ENCODE measurements at places on chromosomes 3 and 15.

DNA sequence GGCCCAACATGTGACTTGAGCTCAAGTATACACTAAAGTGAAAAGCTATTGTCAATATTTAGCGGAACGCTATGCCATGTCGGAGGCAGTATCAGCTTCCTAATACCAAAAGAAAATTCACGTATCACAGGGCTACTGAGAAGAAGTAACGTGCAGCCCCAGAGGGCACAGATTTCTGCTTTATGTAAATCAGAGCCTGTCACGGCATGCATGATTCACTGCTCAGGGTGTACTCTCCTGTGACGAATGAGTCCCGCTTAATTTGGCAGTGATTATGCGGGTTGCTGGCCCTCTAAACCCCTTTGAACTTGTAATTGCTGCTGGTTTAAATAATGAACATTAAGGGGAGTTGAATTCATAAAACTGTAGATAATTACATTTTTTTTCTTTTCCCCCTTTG is 85.3 kb downstream of the MEIS2 start:
- DNase-seq = no peak

GRCh38 chr3:33083958-33084357 is 13.0 kb downstream of the GLB1 start:
- no peak for DNase-seq

DNA sequence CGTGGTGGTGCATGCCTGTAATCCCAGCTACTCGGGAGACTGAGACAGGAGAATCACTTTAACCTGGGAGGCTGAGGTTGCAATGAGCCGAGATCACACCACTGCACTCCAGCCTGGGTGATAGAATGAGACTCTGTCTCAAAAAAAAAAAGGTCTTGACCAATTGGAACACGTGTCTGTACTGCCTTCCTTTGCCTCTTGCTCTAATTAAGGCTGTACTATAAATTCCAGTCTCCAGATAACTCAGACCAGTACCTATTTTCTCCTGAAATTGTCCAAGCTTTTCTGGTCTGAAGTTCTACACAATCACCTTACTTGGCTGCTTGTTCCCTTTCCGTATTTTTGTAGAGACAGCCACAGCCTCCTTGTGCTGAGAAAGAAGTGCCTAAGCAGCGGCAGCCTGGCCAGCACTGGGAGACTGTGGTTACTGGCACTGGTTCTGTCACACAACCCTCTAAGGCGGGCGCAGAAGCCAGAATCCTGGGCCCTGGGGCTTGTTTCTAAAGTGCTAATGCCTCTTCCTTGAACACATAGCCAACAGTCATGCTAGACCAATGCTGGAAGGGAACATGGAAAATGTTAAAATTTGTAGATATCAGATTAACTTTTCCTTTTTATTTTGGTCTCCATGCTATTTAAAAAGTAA is 6.2 kb upstream of the CEP70 start:
- no peak for DNase-seq

GRCh38 chr3:156551746-156552145 is 3.2 kb downstream of the SSR3 start:
- DNase-seq = no peak

DNA sequence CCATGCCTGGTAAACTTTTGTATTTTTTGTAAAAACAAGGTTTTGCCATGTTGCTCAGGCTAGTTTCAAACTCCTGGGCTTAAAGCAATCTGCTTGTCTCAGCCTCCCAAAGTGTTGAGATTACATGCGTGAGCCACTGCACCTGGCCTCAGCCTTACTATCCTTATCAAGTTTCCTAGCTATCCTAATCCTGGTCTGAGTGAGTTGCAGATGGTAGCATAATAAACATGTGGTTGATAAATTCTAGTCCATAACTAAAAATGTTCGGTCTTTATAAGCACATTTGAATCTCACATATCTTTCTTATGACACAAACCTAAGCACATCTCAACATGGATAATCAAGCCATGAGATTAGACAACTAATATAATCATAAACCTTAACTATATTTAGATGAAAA is 18.5 kb downstream of the NPHP3 start:
- DNase-seq = no peak

GRCh38 chr15:76945494-76946093 is 14.0 kb downstream of the RCN2 start:
- DNase-seq = no peak

DNA sequence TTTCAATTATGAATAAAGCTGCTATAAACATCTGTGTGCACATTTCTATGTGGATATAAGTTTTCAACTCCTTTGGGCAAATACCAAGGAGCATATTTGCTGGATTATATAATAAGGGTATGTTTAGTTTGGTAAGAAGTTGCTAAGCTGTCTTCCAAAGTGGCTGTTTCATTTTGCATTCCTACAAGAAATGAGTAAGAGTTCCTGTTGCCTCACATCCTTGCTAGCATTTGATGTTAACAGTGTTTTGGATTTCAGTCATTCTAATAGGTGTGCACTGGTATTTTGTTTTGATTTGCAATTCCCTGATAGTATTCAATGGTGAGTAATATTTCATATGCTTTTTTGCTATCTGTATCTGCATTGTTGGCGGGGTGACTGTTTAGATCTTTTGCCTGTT is 120.7 kb upstream of the MDFIC2 start:
- DNase-seq = no peak

GRCh38 chr3:12159227-12159601 is 502 bp upstream of the TIMP4 start:
- no peak for DNase-seq

DNA sequence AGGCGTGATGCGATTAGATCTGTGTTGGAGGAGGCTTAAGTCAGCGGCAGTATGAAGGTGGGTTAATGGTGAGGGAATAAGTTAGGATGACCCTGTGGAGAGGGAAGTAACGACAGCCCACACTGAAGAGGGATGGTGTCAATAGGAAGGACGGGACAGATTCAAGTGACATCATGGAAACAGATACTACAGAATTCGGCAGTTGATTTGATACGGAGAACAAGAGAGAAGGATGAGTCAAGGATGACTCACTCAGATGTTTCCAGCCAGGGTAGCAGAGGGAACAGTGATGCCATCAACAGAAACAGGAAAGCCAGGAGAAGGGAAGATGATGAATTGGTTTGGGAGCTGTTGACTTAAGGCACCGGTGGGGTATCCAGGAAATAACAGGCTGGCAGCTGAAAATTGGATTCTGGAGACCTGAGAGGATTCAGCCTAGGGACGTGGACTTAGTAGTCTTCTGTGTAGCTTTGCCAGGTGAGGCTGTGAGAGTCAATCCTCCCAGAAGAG is 38.0 kb downstream of the SHC4 start:
- DNase-seq = no peak

DNA sequence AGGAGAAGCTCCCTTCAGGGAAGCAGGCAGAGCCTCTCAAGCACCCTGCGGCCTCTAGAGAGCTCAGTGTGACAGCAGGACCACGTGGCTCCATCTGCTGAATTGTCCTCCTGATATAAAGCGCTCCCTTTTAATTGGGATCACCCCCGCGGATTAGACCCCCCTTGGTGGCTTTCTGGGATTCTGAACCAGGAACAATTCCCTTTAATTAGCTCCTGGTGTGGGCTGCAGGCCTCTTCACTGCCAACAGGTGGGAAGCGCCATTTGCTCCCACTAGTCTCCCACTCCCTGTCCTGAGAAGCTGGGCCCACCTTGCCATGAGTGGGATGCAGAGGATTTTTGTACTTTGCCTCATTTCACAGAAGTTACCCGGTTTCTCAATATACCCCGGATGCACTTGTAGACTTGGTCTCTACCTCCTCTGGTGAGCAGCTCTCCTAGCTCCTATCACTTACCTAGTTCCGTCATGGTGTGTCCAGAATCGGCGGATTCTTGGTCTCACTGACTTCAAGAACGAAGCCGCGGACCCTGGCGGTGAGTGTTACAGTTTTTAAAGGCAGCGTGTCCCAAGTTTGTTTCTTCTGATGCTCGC is 592 bp downstream of the PGPEP1L start:
- DNase-seq = no peak

DNA sequence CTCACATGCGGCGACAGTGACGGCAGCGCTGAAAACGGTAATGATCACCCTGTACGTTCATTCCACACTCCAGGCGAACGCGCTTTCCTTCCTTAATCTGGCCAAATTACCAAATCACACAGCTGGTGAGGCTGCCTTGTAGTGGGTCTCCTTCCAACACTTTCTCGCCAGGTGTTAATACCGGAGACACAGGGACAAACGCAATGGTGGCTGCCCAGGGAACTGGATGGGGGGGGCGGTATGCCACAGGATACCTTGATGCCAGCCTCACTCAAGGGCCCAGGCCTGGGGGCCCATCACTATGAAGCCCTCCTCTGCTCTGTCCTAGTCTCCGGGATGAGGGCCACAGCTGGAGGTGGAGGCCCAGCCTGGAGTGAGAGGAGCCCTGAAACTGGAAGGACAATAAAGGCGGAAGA is 1.4 kb upstream of the CAMK2N2 start:
- DNase-seq = no peak

Measured in stimulated activated CD8-positive, alpha-beta memory T cell treated with anti-CD3 and anti-CD28 coated beads, Interleukin-2, amount 100 ng/mL, for 1 hour (primary cell).